ENCODE measurements at places on chromosomes 3 and 15.

DNA sequence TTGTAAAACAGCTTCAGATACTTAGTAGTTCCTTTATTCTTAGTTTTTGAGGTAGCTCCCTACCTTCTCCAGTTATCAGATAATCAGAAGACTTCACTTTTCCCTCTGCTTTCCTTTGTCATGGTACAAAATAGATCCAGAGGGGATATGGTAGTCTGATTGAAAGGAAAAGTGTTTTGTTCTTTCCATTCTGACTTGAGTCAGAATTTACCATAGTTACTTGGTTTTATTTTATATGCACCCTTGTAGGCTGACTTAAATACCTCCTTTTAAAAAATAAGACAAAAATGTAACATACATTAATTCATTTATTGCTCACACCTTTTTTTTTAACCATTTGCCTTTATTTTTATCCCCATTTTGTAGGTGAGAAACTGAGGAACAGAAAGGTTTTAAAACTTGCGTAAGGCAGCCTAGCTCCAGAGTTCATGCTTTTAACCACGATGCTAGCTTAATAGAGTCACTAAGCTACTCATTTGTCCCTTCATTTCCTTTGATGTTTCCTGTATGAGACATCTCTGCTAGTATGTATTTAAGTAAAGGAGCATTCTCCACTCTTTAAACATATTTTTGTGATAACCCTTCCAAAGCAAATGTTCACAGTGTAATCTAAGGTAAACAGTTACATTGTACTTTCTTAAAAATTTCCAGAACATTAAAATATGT lies 187.5 kb downstream of the KLHL25 start:
- DNase-seq = no peak

GRCh38 chr3:143952569-143953072 lies 19.0 kb upstream of the DIPK2A start:
- DNase-seq = no peak

DNA sequence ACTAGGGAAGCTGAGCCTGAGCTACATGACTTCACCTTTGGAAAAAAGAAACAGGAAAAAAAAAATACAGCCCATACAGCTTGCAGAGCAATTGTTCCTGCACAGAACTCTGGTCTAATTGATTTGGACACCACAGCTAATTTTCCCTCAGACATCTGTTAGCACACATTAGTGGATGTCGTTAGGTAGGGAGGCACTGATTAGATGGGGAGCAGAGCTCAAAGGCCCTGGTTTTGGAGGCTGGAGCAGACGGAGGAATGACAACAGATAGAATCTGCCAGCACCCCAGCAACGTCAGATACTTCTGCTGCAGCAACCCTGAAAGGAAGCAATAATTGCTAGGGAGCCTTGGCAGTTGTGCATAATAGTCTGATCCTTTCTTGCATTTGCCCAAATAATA lies 398.9 kb downstream of the LSAMP start:
- DNase-seq = no peak

- DNase-seq = no peak
These were observed 114.8 kb downstream of the EOMES start for GRCh38 chr3:27607370-27607769.

Measured in activated T-cell treated with anti-CD3 and anti-CD28 coated beads, Interleukin-2, amount 50 U/mL, for 72 hours (primary cell).